ENCODE measurements at places on chromosomes 16 and 17. TPM values are rescaled to one million over a fixed set of nuclear protein-coding genes. Genes with fewer than 3 reads are reported as not detected.

The RBFOX1 gene
- 2.5 TPM for total RNA-seq

The CA5A gene
- not detected for total RNA-seq

GRCh38 chr17:83179811-83180210 is 100.4 kb downstream of the METRNL start:
- H3K36me3 ChIP-seq, result no peaks in the 10 kb centered on the region
- H3K27ac ChIP-seq, result no peak overlapping the region
- no peaks in the 10 kb centered on the region for H3K4me1 ChIP-seq
- H3K27me3 ChIP-seq, result no peaks in the 10 kb centered on the region

DNA sequence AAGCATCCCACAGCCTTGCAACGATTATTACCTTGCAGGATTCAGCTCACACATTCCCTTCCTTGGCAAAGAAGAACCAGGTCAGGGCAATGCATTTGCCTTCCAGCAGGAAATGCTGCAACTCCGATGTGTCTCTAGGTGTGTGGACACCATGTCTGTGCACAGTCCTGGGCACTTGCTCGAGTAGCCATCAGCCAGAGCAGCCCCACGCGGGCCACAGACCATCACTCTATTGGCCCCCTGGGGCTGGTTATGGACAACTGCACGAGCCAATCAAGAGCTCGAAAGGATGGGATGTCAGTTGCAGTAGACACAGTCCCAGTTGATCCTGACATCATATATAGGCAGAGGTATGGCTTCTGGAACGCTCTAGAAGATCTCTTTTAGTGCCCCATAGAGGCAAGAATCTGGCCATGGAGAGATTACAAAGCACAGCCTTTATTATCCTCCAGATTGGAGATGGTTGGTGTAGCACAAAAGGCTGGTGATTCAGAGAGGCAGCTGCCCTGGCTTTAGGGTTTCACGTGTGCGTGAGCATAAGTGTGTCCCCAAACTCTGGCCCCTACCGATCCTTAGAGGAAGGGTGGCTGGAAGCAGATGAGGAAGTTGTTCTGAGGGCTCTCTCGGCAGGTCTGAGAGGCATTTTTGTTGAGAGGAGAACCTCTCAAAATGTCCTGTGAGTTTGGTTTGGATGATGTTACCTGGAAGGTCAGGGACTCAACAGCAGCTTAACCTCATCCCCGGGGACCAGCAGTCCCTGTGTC is 403.8 kb downstream of the SEC14L1 start:
- H3K4me3 ChIP-seq, result no peak overlapping the region
- H3K27me3 ChIP-seq, result no peaks in the 10 kb centered on the region
- no peaks in the 10 kb centered on the region for H3K36me3 ChIP-seq
- H3K27ac ChIP-seq, result no peak overlapping the region

DNA sequence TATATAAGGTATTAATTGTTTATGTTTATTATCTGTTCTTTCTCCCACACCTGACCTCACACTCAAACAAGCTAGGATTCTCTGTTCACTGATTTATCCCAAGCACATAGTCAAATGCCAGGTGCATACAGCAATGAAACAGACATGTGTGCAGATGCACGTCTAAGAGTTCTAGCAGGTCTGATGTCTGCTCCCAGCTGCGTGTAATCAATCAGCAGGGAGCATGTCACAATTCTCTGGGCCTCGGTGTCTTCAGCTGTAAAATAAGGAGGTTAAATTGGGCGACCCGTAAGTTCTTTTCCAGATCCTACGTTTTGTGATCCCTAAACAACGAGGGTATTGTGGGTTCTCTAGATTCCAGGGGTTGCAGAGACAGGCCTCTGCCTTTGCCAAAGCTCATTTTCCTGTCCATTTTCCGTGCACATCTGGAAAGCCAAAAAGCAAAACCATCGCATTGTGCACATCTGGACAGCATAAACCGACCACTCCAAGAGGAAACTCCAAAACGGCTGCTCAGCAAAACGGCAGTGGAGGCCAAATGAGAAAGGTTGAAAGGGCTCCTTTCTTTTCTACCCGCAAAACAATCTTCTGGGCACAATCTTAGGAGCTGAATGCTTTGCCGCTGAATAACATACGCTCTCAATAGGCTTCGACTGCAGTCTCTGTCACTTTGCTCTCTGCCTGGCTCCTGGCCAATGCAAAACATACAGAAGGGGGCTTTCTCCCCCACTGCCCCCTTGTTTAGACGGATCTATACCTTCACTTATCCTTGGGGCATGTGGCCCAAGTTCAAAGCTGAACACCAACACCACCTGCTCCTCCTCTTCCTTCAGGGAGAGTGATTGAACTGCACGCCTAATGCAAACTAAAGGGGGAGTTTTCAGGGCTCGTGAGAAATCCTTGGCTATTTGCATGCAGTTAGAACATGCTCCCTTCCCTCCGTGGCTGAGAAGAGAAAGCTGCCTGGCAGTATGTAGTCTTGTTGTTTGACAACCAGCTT is 426.3 kb downstream of the SLC39A11 start:
- H3K4me3 ChIP-seq, result no peak overlapping the region
- peaks cover 14% of the 10 kb centered on the region for H3K4me1 ChIP-seq
- no peaks in the 10 kb centered on the region for H3K27me3 ChIP-seq
- peak; percentile 20 for DNase-seq
- no peaks in the 10 kb centered on the region for H3K36me3 ChIP-seq
- H3K27ac ChIP-seq, result no peak overlapping the region

GRCh38 chr17:43881181-43881580 is 26.2 kb downstream of the MPP2 start:
- no peak overlapping the region for H3K27ac ChIP-seq
- H3K4me3 ChIP-seq, result no peak overlapping the region
- DNase-seq, result no peak
- no peaks in the 10 kb centered on the region for H3K27me3 ChIP-seq
- peaks cover 8% of the 10 kb centered on the region for H3K4me1 ChIP-seq
- no peaks in the 10 kb centered on the region for H3K36me3 ChIP-seq

- no peaks in the 10 kb centered on the region for H3K27me3 ChIP-seq
- H3K27ac ChIP-seq, result no peak overlapping the region
- H3K36me3 ChIP-seq, result no peaks in the 10 kb centered on the region
- no peak overlapping the region for H3K4me3 ChIP-seq
These were observed 21.5 kb upstream of the SPN start for GRCh38 chr16:29641561-29641960.

DNA sequence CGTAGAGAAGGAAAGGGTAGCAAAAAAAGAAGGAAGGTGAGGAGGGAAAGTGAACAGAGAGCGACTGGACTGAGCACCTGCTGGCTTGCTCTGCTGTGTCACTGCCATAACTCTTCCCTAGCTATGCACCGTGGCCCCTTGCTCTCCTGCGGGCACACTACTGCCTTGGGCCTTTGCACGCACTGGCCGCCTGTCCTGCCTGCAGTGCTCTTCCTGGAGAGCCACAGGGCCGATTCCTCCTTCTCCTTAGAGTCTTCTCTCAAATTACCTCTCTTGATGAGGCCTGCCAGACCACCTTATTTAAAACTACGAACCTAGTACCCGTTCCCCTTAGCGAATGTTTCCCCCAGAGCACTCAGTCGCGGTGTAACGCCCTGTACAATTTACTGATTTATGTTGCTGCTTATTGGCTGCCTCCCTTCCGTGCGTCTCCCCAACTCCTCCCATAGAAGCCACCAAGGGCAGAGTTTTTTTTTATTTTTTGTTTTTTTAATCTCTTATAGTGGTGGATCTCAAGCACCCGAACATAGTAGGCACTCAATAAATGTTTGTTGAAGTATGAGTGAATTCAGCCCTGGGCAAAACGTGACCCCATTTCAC is 70.3 kb downstream of the RAI1 start:
- H3K4me3 ChIP-seq, result peak overlapping the region; percentile 45
- DNase-seq, result no peak
- H3K4me1 ChIP-seq, result peaks cover 31% of the 10 kb centered on the region
- no peaks in the 10 kb centered on the region for H3K27me3 ChIP-seq

- no peaks in the 10 kb centered on the region for H3K27me3 ChIP-seq
- no peaks in the 10 kb centered on the region for H3K36me3 ChIP-seq
- H3K4me3 ChIP-seq, result no peak overlapping the region
- peak overlapping the region; percentile 76 for H3K27ac ChIP-seq
- peaks cover 25% of the 10 kb centered on the region for H3K4me1 ChIP-seq
These were observed 10.2 kb upstream of the EIF1 start for GRCh38 chr17:41678411-41678906.

GRCh38 chr16:89117975-89118289 is 24.3 kb downstream of the ACSF3 start:
- no peaks in the 10 kb centered on the region for H3K4me1 ChIP-seq
- H3K27ac ChIP-seq, result no peak overlapping the region
- no peaks in the 10 kb centered on the region for H3K27me3 ChIP-seq
- H3K4me3 ChIP-seq, result no peak overlapping the region

GRCh38 chr16:22055881-22056280 is 36.5 kb upstream of the VWA3A start:
- DNase-seq, result peak; percentile 86
- H3K4me3 ChIP-seq, result no peak overlapping the region
- no peaks in the 10 kb centered on the region for H3K27me3 ChIP-seq

- no peak for DNase-seq
- no peak overlapping the region for H3K27ac ChIP-seq
- no peaks in the 10 kb centered on the region for H3K27me3 ChIP-seq
- no peak overlapping the region for H3K4me3 ChIP-seq
- peaks cover 17% of the 10 kb centered on the region for H3K4me1 ChIP-seq
- no peaks in the 10 kb centered on the region for H3K36me3 ChIP-seq
These were observed 1.3 kb downstream of the ZNF750 start for GRCh38 chr17:82838386-82839063.

Data from GM23338 (cell line).